ENCODE measurements at places on chromosomes 6 and 20.

GRCh38 chr6:39910744-39911143 lies 23.5 kb downstream of the MOCS1 start:
- no peak for DNase-seq

- no peak for DNase-seq
These were observed 31.3 kb downstream of the TTI1 start for GRCh38 chr20:38001981-38002380.

- DNase-seq: no peak
These were observed 623 bp upstream of the SNX9 start for GRCh38 chr6:157822245-157823000.

GRCh38 chr6:112106562-112106961 lies 19.2 kb downstream of the FAM229B start:
- DNase-seq: no peak

DNA sequence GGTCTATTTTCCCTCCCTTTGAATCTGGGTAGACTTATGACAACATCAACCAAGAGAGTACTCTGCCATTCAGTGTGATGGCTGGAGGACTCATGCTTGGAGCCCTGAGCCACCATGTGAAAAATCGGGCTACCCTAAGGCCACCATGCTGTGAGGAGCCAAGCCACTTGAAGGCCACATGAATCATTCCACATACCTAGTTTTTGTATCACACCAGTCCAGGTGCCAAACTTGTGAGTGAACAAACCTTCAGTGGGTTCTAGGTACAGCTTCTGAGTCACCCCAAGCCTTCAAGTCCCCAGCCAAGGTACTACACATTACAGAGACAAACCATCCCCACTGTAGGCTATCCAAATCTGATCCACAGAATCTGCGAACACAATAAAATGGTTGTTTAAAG lies 37.4 kb upstream of the E2F3 start:
- DNase-seq: no peak

DNA sequence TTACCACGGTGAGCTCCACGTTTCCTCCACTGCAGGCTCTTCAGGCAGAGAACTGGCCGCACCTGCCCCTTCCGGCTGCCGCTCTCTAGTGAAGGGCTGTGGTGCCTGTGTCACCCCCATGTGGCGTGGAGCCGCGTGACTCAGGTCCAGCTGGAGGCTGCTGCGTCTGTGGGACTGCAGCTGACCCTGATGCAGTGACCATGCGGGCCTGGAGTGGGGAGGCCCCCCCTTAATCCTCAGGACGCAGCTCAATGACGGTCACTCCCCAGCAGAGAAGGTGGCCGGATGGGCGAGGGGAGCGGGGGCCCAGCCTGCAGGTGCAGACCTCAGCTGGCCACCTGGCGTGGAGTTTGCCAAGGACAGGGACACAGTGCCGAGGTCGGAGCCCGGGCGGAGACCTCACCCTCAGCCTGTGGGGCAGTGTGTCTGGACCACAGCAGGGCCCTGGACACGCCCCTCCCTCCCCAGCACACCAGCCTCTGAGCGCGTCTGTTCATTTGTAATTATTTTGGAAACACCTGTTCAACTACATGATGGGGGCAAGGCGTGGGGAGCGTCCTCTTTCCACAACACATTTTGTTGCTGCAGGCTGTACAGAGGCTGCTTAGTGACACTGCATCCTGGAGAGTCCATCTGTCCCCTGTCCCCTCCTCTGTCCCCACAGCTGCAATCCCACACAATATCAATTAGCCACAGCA lies 10.7 kb downstream of the BHLHE23 start:
- DNase-seq: no peak

DNA sequence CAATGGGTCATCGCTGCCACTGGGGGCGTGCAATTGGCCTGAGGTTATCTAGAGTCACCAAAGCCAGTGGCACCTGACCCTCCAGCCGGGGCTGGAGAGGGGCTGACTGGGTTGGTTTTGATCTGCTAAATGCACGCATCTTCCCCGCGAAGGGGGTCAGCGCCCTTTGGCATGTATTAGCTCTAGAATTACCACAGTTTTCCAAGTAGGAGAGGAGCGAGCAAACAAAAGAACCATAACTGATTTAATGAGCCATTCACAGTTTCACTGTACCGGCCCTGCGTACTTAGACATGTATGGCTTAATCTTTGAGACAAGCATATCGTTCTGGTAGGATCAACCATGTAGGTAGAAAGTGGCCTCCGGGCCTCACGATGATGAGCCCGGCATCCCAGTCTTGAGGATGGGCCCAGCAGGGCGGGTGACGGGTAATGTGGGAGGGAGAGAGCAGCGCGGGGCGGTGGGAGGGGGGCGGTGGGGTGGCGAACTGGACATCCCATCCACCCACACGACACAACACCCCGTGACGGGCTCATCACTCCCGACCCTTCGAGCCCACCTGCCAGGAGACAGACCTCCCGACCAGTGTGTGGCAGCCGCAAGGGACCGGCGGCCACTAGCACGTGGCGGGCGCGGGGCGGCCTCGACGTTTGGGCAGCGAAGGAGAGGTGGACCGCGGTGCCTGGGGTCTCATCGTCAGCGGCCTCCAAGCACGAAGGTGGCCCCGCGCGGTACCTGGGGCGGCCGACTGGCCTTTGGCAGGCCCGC lies 1957.5 kb upstream of the DEFB115 start:
- DNase-seq: no peak

DNA sequence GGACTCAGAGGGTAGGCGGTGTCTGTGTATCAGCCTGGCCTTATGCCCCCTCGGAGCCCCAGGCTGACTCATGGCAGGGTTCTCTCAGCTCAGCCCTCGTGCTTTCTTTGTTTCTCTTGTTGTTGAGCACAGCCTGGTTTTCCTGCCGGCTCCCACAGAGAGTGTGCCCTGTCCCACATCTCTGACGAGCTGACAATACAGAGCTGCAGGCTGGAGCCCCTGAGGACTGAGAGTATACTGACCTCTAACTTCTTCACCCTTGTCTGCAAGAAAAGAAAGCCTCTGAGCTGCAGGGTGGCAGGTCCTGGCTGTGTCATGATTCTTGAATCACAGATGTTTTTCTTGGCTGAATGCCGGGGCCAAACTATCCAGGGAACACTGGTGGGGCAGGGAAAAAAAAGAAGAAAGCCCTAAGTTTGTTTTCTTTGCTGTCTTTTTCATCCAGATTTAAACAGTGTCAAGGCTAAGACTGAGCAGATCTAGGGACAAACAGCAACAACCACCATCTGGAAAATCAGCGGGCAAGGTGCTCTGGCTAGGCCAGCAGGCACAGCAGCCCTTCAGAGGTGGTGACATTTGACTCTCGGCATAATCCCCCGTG lies 63.3 kb upstream of the ZNF133 start:
- no peak for DNase-seq

GRCh38 chr6:47047097-47047478 lies 5.0 kb upstream of the ADGRF1 start:
- no peak for DNase-seq

GRCh38 chr6:157830354-157831017 lies 7.4 kb downstream of the SNX9 start:
- DNase-seq: peak; percentile 61

DNA sequence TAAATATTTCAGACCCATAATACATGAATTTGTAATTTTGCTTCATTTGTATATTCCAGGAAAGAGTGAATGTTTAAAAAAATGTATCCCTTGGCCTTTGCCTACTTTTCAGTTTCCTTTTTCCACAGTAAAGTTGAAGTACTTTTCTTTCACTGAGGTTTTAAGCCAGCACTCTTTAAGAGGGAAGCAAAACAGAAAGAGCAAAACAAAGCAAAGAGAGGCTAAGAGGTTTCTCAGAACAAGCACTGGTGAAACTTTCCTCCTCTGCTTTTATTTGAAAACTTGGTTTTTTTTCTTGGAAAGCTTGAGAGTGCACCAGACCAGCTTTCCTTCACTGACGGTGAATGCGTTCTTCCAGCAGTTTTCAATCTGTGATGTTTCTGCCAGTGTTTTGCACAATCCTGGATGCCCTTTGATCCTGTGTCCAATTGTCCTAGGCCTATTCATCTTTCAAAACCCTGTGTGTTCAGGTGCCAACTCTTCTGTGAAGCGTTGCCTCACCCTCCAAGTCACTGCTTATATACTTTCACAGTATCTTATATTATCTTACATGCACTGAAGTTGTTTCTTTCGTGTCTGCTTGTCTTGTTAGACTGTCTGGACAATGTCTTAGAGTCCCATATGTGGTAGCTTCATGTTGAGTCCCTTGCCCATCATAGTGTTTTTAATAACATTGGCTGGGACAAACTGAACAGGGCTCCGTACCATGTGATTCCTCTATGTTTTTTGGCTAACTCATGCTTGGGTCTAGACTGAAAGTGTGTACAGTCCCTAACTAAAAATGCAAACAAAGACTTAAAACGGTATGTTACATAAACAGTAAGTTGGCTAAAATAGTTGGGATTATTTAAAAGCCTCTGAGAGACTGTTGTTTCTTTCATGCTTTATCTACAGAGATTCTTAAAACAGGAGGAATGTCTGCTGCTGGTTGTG lies 1.9 kb downstream of the RNF217 start:
- no peak for DNase-seq

DNA sequence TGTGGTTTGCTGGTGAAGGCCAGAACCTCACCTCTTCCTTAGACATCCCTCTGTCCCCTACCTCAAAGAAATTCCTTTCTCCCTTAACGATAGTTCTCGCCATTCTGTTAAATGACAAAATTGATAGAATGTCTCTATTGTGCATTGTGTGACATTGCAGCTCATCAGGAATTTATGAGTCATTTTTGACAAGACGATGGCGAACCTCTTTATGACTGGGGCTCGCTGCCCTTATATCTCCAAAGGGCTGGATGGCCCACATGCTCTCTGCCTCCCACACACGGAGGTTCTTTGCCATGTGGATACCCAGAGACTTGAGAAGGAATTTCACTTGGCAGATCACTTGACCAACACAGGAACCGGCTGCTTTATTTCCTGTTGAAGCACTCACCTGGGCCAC lies 66.8 kb upstream of the RPS6KA2 start:
- no peak for DNase-seq

DNA sequence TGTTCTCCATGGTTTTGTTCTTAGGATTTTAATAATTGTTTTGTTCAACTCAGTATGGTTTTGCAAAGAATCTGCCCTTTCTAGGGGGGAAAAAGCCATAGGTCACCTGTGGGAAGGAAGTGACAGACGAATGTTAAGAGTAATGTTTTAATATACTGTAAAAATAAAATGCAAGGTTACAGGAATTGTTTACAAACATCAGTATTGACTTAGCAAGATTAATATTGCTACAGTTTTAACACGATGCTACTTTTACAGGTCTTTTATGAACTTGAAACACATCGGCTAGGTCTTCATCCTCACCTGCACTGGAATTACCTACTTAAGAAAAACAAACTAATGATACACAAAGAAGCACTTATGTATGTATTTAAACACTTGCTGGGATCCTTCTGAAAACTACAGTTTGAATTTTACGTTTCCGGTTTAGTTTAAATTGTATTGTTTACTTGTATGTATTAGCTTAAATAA lies 1.7 kb upstream of the NKX2-4 start:
- DNase-seq: no peak

GRCh38 chr6:135449246-135449645 lies 48.3 kb downstream of the AHI1 start:
- DNase-seq: no peak

GRCh38 chr6:33834401-33835392 lies 30.9 kb upstream of the MLN start:
- DNase-seq: no peak

- no peak for DNase-seq
These were observed 25.5 kb upstream of the MAPK13 start for GRCh38 chr6:36104836-36105235.

- no peak for DNase-seq
These were observed 13.7 kb downstream of the NPEPL1 start for GRCh38 chr20:58706150-58706892.

GRCh38 chr6:14732844-14733757 lies 512.8 kb upstream of the JARID2 start:
- DNase-seq: no peak
